ENCODE measurements at places on chromosomes 5 and 9. TPM values are rescaled to one million over a fixed set of nuclear protein-coding genes. Genes with fewer than 3 reads are reported as not detected.

Gene GPR150
- total RNA-seq = 0.25 TPM

Gene LHX3
- total RNA-seq = under 0.01 TPM

Gene BARHL1
- total RNA-seq = not detected

Gene TAF9
- 56.1 TPM for total RNA-seq

Gene PCDHGB5
- 16.2 TPM for total RNA-seq

Gene TMEM252
- total RNA-seq = not detected

Gene CYLC2
- total RNA-seq = not detected

Gene CCDC152
- 6.1 TPM for total RNA-seq

Gene RLN1
- total RNA-seq = not detected

Gene GHR
- 1.7 TPM for total RNA-seq

Gene GMCL2
- total RNA-seq = not detected

Gene TLE4
- 59.5 TPM for total RNA-seq

Gene CCIN
- under 0.01 TPM for total RNA-seq

Gene CLIC3
- total RNA-seq = not detected

Gene GLRA1
- total RNA-seq = not detected
